Inflammatory macrophage treated with lipopolysaccharide for 4 hours (primary cell): ENCODE measurements at places on chromosomes 2 and 18.

DNA sequence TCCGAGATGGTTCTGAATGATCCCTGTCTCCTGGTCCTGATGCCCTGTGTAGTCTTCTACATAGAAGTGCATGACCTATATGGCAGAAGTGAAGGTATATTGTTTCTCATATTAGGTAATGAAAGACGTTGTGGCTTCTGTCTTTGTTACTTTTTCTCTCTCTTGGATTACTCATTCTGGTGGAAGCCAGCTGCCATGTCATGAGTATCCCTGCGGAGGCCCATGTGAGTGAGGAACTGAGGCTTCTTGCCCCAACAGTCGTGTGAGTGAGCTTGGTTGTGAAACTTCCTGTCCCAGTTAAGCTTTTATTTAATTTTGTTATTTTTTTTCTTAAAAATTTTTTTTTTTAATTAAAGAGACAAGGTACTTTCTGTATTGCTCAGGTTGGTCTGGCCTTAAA is 134.7 kb downstream of the UBR3 start:
- DNase-seq: peak; percentile 92

DNA sequence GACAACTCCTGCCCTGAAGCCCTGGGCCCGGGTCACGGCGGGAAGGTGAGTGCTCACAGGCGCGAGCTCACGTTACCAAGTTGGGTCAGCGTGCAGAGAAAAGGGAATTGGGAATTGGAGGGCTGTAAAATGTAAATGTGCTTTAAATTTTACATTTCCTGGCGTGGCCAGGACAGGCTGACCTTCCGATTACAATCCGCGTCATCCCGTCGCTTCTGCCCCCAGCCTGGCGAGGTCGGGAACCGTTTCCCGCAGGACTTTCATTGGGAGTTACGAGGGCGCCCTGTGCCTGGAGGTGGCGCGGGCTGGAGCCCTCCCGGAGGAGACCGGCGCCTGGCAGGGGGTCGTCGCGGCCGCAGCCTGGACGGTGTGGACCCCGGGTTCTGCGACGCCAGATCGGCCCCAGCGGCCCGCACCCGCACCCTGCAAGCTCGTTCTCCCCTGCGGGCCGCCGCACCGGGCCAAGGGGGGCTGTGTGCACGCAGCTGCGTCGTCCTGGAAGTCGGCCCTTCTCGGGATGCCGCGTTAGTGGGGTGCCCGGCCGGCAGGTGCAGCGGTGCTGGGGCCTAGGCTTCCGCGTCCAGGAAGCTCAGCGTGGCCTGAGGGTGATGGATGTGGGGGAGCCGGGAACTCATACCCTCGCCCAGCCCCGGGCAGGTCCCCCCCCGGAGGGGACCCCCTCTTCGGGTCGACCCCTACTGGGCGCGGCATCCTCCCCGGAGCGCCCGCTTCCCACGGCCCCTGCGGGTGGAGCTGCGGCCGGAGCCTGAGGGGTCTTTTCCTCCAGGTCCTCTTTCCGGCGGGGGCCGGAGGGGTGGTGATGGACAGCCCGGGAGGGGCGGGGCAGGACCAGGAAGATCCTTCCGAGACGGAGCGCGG is 63.9 kb downstream of the LRRFIP1 start:
- peak; percentile 59 for DNase-seq

DNA sequence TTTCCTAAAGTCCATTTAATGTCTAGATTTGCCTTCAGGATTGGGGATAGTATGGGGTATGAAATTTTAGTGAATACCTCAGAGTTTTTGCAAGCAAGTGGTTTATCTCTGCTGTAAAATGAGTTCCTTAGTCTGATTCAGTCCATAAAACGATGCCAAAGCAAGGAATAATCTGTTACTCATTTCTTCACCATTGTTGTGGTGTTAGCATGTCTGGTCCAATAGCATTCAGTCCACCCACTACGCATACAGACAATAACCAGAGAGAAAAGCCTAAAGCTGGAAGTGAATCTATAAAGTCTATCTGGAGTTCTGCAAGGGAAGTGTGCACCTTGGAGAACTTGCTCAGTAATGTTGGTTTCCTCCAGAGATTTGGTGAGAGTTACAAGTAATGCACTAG is 12.9 kb upstream of the DPP4 start:
- DNase-seq: no peak

- DNase-seq: no peak
Measured at GRCh38 chr2:71887196-71887595, 260.5 kb downstream of the CYP26B1 start.

DNA sequence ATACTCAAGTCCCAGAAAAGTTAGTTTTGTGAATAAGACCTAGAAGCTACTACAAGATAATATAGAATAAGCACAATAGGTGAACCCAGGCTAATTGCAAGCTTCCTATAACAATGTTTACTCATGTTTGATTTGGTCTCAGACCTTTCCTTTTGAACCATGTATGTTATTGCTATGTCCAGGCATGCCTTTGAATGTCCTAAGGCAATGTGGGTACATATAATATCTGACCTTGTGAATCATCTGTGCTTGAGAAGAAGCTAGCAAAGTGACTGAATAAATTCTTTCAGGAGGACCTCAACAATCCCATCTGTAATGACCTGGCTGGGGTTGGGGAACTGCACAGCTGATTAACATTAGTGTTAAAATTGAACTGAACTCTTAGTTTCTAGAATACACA is 1285.9 kb upstream of the CELF4 start:
- DNase-seq: no peak

GRCh38 chr2:207499114-207499513 is 30.6 kb upstream of the CREB1 start:
- DNase-seq: peak; percentile 73

DNA sequence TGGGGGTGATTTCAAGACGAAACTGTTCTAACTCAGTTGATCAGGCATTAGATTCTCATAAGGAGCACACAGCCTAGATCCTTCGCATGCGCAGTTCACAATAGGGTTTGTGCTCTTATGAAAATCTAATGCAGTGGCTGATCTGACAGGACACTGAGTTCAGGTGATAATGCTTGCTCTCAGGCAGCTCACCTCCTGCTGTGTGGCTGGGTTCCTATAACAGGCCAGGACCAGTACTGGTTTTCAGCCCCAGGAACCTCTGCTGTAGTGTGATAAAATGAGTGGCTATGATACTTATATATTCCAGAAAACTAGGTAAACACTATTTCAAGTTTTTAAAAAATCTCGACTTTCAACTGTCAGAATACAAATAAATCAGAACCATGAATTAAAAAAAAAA is 271.4 kb downstream of the GALNT13 start:
- DNase-seq: no peak

GRCh38 chr2:214652473-214652872 is 157.0 kb downstream of the BARD1 start:
- no peak for DNase-seq

DNA sequence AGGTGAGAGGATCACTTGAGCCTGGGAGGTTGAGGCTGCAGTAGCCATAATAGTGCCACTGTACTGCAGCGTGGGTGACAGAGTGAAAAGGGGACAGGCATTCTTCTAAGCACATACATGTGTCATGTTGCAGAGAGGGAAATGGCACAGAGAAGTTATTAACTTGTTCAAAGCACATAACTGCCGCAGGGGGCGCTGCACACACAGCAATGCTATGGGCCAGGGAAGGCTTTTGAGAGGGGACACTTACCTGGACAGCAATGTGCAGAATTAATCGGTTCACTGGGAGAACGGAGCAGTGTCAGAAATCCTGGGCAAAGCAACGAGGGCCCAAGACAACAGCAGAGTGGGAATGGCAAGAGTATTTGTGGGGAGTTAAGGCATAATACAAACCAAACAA is 2.4 kb downstream of the SCYGR8 start:
- DNase-seq: no peak

DNA sequence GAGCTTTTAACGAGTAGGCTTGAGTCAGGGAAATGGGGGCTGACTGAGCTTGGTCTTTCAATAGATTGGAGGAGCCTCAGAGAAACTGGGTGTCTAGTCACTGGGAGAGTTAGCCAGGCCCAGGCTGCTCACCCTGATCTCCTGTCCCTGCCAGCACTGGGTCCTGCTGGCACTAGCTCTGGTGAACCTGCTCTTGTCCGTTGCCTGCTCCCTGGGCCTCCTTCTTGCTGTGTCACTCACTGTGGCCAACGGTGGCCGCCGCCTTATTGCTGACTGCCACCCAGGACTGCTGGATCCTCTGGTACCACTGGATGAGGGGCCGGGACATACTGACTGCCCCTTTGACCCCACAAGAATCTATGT is 720 bp downstream of the KRTCAP3 start:
- no peak for DNase-seq

DNA sequence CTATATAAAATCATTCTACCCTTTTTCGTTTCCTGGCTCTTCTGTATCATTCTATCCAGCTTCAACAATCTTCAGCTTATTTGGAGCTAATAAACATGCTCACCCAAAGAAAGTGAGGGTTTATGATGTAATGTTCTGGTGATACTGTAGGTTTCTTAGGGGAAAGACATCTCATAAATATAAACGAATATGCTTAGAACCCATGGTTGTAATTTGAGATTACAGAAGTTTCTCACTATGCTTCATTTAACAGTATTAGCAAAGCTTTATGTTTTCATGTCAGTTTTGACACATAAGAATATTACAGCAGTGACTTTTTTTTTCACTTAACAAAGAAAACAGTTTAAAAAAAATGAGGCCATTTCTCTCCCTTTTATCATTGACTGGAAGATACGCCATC is 11.8 kb upstream of the PEX13 start:
- DNase-seq: no peak

- DNase-seq: no peak
Measured at GRCh38 chr2:229511524-229511923, 202.8 kb downstream of the DNER start.

DNA sequence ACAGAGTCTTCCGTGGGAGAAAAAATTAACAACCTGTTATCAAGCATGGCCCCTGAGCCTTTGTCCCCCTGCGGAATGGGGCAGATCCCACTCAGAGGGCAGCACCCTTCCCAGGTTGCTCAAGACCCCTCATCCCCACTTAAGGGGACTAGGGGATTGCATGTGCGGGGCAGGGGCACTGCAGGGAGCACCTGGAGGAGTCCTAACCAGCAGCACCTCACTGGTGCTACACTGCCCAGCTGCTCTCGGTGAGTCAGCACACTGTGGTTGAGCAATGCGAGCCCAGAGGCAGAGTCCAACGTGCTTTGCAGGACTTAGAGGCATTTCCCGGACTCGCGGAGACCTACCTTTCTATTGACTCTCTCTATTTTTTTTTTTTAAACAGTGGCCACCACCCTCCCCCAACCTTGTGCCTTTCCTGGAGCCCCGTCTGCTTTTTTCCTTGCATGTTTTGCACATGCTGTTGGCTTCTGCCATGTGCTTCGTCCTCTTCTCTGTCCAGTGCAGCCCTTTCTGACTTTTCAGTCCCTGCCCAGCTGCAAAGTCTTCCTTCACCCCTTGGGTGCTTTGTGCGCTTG is 74.0 kb downstream of the IL1R2 start:
- DNase-seq: no peak

DNA sequence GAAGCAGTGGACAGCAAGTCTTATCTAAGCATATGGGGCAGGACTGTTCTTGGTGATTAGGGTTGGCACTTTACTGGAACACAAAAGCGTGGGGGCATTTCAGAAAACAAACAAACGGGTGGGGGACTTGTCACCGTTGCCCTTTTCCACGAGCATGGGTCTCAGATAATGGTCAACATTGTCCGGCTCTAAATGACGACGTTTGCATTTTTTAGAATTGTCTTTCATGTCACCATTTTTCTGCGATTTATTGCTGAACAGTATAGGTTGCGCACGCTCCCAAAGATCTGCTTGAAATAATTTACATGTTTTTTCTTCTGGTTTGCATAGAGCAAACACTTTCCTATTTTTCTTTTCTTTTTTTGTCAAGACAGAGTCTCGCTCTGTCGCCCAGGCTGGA is 46.6 kb upstream of the TBC1D8 start:
- DNase-seq: no peak

GRCh38 chr2:210541290-210541902 is 15.0 kb upstream of the CPS1 start:
- no peak for DNase-seq

GRCh38 chr2:105909215-105909614 is 164.5 kb downstream of the NCK2 start:
- DNase-seq: no peak

- peak; percentile 78 for DNase-seq
Measured at GRCh38 chr18:45806226-45806625, 19.2 kb upstream of the SIGLEC15 start.

DNA sequence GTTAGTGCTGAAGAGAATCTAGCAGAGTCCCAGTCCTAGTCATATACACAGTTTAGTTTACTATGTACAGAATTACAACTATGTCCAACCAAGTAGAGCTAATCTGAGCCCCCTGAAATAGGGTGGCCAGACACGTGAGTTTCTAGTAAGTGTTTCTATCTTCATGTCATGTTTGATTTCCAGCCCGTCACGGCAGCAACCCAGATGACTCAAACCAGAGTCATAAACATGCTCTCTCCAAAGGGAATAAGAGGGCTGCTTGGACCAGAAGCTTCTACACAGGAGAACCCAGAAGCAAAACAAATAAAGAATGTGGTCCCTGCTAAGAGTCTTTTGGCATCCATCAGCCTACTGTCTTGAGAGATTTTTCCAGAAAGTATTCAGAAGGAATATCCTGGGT is 64.9 kb upstream of the WIPF1 start:
- no peak for DNase-seq

DNA sequence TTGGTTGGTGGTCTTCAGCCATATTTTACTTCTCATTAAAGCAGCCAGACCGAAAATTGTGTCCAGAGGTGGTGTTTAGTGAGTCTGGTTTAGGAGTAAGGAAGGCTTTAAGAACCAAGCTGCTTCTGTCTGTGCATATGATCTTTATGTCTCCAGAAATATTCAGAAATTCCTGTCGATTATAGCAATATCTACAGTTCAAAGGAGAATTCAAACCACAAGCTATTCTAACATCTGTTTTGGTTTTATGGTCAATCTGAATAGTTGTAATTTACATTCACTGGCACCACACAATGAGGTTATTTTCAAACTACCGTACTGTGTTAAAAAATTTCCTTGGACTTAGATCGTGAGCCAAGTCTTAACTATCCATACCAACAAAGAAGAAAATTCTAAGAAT is 11.3 kb downstream of the UPP2 start:
- no peak for DNase-seq

- DNase-seq: no peak
Measured at GRCh38 chr2:46123013-46123412, 174.2 kb upstream of the EPAS1 start.

DNA sequence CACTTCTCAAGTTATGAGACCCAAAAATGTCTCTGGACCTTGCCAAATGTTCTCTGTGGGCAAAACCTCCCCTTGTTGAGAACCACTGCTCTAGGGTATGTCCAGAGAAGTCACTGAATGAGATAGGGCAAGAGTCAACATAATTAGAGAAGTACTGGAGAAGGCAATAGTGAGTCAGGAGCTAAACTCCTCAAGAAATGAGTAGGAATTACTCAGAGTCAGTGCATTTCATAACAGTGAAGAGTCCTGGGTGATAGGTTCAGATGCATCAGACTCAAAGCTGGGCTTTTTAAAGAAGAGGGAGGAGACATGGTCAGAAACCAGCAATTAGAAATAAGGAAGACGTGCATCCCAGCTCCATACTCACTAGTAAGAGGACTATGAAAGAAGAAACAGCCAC is 38.6 kb upstream of the IHH start:
- DNase-seq: peak; percentile 96
